H1 (cell line): ENCODE measurements at places on chromosomes 7 and 10. TPM values are rescaled to one million over a fixed set of nuclear protein-coding genes. Genes with fewer than 3 reads are reported as not detected.

TRPV5 gene
- not detected in 2 replicates for total RNA-seq

PDE6C gene
- not detected in 2 replicates for total RNA-seq

GSTO2 gene
- 12.7 and 13.1 TPM in 2 replicates for total RNA-seq

NEBL gene
- 10.5 TPM in 2 replicates for total RNA-seq

GOLGA7B gene
- total RNA-seq, result 0.04 TPM in 1 of 2 replicates, not detected in the other

TFPI2 gene
- 8.9 and 10.9 TPM in 2 replicates for total RNA-seq

HABP2 gene
- not detected in 2 replicates for total RNA-seq

- no peak for DNase-seq
Measured at GRCh38 chr7:131104596-131105293, 222.9 kb upstream of the MKLN1 start.

DNA sequence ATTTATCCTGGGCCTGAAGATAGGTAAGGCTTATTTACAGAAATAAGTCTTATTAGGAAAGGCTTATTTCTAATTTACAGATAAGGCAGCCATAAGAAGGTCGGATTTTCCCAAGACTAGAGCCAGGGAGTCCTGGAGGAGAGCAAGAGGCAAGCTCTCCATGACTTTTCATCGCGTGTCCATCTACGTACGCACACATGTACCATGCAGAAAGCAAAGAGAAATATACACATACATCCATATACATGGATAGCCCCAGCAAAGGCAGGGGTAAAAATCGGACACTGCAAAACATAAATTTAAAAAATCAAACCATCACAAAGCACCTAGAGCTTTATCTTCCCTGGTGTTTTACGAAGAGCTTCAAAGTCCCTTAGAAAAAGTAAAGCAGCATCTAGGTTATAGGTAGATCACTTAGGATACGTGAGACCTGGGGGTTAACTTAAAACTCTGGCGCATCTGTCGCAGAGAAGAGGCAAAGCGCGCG is 25.8 kb upstream of the ZRANB1 start:
- no peak for DNase-seq

DNA sequence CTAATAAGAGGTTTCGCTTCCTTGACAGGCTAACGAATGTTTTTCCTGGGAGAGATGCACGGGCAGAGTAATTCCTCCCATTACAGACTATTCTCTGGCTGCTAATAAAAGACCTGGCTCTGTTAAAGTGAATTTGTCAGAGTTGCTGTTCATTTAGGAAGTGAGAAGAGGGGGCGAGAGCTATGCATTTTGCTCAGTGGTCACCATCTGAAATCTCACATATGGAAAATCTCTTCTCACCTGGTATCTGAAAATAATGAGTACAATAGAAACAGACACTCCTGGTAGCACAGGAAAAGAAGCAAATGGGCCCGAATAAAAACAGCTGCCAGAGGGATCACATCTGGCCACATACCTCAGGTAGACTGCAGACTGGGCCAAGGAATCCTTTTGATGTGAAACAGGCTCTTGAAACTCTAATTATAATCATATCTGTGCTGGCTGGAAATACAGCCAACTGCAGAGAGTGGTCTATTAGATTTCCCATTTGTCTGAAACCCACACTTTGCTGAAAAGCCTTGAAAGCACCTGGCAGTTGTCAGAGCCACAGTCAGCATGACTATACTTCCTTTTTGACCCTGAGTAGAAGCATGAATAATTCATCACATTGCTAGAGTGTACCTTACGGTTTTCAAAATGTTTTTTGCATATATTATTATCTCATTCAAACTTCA is 33.6 kb downstream of the AOAH start:
- DNase-seq, result no peak

DNA sequence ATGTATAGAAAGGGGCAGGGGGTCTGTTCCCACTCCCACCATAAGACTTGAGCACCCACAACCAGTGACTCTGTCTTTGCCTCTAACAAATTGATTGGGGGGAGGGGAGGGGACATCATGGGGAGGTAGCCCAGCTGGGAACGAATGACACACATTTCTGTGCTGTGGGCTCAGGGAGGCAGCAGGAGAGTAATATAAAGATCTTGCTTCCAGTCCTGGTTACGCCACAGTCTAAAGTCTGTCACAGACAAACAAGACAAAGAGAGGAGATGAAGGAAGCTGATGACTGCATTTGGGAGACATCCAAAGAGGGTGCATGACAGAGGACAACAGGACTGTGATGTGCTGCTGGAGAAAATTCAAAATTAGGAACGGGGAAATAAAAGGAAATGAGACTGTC is 153.9 kb downstream of the ACTR3B start:
- DNase-seq, result no peak

GRCh38 chr7:152987656-152988055 is 228.1 kb downstream of the ACTR3B start:
- DNase-seq, result no peak

- peak; percentile 7 for DNase-seq
Measured at GRCh38 chr7:132424821-132425724, 151.2 kb downstream of the PLXNA4 start.

GRCh38 chr7:144665689-144666381 is 170.0 kb downstream of the TPK1 start:
- no peak for DNase-seq

GRCh38 chr7:14851610-14852009 is 50.9 kb downstream of the DGKB start:
- DNase-seq, result no peak

DNA sequence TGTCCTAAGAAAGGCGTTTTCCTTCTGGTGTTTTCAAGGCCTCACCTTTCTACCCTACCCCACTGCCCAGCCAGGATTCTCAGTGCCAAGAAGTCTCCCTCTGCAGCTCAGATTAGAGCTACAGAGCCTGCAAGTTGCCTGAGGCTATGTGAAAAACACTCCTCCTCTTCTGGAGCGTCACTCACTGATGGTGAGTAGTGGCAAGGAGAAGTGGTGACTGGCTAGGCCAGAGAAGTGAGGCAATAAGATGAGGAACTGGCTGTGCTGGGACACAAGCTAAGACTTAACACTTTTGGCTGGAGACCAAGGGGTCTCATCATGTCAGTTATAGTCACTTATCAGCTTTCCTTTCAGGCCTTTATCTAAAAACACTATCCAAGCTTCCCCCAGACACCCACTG is 86.7 kb upstream of the PRKAR2B start:
- no peak for DNase-seq

DNA sequence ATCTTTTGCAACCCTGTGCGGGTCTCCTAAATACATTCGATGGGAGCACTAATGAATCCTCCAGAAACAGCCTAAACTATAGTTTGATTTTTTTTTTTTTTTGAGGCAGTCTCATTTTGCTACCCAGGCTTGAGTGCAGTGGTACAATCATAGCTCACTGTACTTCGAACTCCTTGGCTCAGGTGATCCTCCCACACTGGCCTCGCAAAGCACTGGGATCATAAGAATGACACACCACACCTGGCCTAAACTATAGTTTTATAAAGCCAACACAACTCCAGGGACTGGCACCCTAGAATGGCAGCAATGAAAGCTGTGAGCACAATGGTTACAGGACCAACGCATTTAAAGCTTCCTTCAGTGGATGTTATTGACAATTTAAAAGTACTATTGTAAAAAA is 14.5 kb upstream of the JMJD1C start:
- no peak for DNase-seq

GRCh38 chr10:52146766-52147165 is 167.3 kb upstream of the DKK1 start:
- DNase-seq, result no peak

DNA sequence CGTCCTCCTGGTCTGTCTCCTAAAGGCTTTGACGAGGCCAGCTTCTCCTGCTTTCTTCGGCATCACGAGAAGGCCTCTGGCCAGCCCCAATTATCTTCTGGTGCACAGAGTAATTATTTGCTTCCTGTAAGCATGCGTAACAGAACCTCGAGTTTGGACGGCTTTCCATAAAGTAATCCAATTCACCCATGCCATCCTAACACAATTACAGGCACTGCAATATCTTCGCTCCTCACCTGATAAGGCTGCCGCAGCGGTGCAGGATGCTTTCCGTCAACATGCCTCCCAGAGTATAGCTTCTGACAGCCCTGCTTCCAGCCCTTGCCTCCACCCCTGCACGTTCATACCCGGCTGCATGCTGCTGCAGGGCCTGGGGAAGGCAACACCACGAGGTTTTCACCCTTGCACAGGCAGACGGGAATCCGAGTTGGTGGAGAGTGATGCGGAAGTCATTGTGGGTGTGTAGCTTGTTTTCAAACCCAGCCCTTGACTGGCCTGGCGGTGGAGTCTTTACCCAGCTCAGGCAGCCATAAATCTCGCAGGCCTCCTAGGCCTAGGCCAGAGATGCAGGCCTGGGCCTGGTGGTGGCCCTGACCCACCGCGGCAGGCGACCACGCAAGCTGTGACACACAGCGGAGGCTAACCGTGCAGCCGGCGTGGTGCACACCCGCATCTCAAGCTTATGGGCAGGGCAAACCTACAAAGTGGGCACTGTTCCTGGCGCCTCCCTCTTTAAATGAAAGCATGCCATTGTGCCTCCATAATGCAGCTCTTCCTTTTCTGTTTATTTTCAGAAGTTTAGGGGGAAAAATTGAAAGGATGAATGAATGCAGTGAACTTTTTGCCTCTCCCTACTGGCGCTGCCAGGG is 12.7 kb downstream of the EBF3 start:
- no peak for DNase-seq

DNA sequence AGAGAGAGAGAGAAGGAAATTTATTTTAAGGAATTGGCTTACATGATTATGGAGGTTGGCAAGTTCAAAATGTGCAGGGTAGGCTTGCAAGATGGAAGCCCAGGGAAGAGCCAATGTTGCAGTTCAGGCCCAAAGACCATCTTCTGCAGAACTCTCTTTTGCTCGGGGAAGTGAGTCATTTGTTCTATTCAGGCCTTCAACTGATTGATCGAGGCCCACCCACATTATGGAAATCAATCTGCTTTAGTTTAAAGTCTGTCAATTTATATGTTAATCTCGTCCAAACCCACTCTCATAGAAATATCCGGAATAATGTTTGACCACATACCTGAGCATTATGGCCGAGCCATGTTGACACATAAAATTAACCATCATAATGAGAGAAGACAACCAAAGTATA is 113.3 kb upstream of the CXCL12 start:
- no peak for DNase-seq

DNA sequence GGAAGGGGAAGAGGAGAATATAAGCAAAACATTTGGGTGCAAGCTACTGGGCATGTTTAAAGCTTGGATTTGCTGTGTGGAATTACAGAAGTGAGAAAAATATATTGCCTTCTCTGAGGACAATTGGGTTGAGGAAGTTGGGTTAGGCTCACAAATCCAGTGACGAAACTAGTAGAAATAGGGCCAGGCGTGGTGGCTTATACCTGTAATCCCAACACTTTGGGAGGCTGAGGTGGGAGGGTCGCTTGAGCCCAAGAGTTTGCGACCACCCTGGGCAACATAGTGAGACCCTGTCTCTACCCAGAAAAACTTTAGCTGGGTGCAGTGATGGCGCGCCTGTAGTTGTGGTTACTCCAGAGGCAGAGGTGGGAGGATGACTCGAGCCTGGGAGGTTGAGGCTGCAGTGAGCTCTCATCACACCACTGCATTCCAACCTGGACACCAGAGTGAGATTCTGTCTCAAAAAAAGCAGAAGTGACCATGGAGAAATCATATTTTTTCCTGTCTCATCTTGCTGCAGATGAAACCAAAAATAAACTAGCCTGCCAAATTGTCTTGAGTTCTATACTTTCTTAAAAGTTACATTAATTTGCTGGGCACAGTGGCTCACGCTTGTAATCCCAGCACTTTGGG is 22.4 kb downstream of the NRBF2 start:
- DNase-seq, result no peak

DNA sequence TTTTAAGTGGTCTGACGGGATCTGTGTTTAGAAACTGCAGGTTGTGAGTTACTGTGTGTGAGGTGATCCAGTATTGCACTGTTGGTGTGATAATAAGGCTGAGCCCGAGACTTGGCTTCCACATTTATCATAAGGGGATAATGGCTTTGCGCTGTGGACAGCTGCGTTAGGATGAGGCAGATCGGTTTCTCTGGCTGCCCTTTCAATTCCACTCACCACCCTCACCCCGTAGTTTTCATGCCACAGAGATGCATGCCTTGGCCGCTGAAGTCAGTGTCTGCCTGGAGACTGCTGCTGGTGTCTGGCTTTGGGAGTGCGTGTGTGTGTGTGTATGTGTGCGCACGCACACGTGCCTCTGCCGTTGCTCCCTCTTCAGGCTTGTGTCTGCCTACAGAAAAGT is 273.0 kb downstream of the CCDC3 start:
- no peak for DNase-seq

- peak; percentile 30 for DNase-seq
Measured at GRCh38 chr10:116113721-116114501, 159.1 kb downstream of the GFRA1 start.

DNA sequence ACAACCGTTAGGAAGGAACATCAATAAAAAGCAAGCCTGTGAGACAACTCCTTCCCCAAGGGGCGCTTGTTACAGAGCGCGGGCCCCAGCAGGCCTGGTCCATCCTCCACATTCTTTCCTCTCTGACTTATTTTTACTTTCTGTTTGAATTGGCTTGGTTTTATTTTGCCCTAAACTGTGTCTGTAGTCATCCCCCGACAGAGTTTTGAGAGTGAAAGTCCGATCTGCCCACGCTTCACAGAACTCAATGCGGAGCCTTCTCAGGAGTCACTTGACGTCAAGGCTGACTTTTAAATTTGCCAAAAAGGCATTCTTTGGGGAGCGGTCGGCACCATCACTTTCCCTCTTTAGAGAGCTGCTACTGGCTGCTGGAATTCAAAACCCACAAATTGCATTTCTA is 150.1 kb upstream of the KLF6 start:
- DNase-seq, result no peak

- DNase-seq, result no peak
Measured at GRCh38 chr10:122359621-122360020, 14.9 kb upstream of the PLEKHA1 start.

DNA sequence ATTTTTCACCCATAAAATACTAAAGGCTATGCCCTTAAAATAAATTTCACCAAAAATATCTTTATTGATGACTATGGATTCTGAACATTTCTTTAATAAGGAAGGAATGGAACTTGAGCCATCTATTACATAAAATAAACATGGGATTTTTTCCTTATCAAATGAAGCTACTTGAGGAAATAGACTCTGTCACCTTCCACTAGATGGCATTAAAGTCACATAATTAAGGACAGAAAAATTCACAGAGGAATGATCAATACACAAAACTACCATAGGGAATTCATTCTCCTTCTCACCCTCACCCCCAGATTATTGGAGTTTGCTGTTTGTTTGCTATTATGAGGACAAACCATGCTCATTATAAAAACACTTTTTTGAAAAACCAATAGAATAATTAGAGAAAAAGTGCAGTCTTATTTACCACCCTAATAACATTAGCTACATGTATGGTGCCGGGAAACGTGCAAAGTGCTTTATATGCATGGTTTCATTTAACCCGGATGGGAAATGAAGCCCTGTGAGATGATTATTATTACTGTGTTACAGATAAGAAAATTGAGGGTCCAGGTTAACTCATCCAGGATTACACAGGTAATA is 21.1 kb upstream of the FOXI2 start:
- no peak for DNase-seq

DNA sequence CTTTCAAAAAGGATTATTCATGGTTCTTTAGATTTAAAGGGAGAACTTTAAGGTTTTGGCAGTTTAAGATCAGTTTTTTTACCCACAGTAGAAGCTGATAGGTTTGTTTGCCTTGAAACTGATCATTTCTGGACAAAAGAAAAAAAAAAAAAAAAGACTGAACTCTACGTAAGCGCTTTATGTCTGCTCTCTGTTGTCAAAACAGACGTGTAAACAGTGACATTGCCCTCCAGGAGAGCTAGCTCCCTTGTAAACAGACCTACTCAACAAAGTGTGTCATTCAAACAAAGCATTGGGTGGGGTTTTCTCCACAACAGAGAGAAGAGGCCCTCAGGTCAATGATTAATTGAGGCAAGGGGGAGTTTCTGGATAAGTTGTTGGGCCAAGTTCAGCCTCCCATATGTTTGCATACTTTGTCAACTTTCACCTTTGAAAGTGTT is 568.1 kb upstream of the LRRN3 start:
- no peak for DNase-seq
